ENCODE measurements at places on chromosomes 2 and 18.
A peak's percentile ranks its signal among the peaks of the same experiment; 100 is the strongest.

DNA sequence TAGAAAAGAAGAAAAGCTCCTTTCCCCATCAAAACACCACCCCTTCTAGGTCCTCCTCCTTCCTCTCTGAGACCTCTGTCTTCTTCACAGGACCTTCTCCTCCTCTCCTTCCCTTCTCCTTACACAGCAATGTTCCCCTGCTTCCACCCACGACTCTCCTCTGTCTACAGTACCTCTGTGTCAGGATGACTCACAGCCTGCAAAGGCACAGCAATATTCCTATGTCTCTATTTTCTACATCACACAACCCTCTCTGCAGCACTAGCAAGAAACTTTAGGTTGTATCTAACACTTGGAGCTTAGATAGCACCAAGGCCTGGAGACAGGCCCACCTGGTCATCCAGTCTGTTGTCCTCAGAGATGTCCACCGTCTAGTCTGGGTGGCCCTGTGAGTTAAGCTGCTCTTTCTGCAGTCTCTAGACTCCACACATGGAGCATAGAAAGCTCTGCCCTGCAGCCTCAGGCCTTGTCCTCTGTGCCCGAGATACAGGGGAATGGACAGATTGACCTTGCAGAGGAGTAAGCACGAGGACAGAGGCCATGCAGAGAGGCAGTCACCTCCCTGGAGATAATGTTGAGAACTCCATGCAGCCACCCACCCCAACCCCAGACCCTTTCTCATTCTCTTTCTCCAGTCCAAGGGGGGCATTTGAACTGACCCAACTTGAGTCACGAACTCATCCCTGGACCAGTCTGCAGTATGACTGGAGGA, 212.0 kb downstream of the TNS1 start:
- DNase-seq: no peak

DNA sequence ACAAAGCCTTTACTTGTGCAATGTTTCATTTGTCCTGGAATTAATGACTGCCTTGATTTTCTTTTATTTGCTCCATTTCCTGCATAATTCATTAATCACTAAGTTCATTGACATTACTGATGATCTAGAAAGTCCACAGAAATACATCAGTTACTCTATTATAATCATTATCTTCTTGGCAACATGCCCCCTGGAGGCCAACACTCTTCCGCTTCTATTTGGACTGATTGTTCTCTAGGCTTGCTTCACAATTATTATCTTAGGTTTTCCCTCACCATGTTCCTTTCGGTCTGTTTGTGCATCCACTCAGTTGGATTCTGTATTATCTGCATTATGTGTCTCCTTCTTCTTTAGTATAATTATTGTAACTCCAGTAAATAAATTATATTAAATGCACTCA, 461.0 kb upstream of the CDH2 start:
- DNase-seq: no peak

GRCh38 chr18:38796762-38797161, 1231.2 kb upstream of the CELF4 start:
- DNase-seq: no peak

DNA sequence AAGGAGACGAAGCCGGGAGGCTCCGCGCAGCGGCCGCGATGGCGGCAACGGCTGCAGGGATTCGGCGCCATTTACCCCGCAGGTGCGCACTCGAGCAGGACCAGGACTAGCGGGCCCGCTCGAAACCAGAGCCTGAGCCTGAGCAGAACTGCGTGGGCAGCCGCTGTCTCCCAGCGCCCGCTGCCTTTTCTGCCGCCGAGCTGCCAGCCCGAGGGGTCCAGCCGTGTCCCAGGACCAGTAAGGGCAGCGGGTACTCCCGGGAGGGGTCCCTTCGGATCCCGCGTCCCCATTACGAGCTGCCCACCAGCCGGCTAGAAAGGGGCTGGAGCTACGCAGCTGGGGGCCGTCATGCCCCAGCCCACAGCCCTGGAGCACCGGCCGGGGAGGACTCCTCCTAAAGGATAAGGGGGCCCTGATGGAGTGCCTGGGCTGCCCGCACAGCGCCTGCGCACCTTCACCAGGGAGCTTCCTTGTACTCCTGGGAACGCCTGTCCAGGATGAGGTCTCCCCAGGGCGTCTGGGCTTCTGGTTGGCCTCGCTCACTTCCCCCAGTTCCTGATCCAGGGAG, 9.9 kb downstream of the ALPP start:
- no peak for DNase-seq

DNA sequence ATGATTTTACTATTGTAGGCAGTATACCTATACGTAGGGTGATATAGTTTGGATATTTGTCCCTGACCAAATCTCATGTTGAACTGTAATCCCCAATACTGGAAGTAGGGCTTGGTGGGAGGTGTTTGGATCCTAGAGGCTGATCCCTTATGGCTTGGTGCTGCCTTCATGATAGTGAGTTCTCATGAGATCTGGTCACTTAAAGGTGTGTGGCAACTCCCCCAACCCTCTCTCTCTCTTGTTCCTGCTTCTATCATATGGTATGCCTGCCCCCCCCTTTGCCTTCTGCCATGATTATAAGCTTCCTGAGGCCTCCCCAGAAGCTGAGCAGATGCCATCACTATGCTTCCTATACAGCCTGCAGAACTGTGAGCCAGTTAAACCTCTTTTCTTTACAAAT, 1.7 kb upstream of the SERPINB10 start:
- no peak for DNase-seq

DNA sequence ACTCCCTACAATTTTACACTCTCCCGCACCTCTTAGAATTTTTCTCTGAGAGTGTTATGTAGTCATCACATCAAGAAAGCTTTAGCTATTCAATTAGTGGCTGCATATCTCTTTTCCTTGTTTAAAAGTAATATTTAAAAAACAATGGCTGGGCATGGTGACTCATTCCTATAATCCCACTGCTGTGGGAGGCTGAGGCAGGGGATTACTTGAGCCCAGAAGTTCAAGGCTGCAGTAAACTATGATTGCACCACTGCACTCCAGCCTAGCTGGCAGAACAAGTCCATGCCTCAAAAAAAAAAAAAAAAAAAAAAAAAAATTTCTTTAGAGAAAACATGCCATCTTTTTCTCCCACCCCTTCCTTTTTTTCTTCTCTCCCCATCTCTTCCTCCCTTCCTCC, 44.3 kb downstream of the AQP4 start:
- no peak for DNase-seq

GRCh38 chr2:70596739-70597138, 43.1 kb upstream of the TGFA start:
- DNase-seq: peak; percentile 88

DNA sequence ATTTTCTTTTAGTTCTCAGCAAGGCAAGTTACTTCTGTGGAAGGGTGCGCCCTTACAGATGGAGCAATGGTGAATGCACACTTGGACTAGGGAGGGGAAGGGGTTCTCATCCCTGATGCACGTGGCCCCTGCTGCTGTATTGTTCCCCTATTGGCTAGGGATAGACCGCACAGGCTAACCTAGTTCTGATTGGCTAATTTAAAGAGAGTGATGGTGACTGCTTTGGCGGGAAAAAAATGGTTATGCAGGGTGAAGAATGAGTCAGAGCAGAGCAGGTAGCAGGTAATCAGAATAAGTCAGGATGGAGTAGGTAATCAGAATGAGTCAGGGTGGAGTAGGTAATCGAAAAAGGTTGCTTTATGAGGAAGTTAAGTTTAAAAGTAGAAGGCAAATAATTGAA, 171.5 kb downstream of the MTCL1 start:
- no peak for DNase-seq

DNA sequence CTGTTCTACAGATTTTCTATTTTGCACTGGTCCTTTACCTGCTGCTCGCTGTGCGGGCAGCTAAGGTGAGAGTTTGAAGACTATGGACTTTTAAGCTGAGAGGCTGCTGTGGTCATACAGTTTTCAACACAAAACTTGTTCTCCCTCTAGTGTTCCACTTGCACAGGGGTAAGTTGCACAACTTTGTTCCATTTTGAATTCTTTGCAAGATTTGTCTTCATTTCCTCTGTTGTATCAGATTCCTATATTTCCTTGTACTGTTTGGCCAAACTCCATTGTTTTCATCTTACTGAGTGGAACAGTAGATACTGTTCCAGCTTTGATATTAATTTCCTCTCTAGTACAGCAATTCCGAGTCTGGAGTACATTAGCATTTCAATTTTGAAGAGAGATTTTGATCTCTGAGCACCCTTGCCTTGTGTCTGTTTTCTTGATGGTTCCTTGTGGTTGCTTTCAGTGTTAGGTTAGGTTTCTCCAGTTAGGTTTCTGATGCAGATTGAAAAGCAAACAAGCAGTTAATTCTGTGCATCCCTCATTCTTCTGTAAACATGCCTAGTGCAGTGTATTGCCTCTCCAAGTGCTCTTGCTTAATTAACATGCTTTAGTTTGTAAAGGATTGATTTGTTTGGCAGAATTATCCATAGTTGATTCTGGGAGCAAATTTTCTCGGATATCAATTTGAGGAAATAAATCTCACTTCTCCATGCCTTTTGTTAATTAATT, 188.8 kb downstream of the PTPRM start:
- no peak for DNase-seq

DNA sequence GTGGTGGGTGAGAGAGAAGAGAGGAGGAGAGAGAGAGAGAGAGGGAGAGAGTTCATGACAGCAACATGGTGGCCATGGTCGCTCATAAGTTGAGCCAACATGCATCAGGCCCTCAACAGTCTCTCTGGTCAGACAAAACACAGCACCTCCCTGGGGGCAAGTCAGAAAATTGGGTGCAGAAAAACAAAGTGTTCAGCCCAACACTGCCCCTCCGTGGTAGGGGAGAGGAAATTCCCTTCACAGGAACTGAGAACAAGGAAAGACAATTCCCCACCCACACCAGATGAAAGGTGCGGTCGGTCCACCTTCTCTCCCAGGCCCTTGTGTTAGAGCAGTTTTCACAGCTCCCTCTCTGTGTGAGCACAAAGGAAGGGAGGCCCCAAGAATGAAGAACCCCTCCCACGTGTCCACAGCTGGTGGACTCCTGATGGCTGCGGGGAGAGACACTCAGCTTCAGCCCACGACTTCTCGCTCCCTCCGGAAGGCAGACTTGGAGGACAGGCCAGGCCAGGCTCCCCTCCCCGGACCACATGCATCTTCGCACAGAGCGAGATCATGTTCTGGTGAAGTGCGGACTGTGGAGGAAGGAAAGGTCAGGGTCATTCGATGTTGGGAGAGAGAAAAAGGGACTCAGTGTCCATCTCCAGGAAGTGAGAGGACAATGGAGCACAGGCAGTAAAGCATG, 181.7 kb downstream of the ANAPC1 start:
- no peak for DNase-seq

DNA sequence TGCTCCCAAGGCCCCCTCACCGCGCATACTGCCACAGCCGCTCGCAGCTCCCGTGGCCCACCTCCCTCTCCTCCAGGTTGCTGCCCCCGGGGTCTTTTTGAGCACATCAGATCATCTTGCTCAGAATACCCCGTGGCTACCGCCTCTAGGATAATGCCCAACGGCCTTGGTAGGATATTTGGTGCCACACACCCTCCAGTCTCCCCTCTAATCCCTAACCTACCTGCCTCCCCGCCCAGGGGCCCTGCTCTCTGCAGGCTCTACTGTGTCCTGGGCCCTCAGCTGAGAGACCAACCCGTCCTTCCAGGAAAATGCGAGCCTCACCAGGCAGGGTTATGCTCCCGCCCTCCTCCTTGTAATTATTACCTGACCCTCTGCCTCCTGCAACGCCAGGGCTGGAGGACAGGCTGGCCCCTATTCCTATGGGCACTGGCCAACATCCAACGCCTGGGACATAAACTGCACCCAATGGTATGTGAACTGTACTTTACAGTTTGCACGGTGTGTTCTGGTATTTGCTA, 1.5 kb upstream of the MTCL1 start:
- DNase-seq: no peak

DNA sequence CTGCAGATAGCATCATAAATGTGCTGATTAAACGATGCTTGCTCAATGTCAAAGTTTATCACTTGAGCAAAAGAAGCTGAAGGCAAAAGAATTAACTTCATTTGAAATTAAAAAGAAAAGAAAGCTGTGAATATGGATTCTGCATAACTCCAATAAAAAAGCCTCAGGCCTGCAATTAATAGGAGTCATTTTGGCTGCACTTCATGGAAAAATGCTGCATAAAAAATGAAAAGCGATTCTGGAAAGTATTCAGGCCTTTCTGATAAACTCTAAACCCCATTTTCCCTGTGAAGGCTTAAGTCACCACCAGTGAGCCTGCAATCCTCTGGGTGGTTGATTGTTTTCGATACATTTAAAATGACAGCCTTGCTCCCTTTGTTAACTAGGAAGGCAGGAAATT, 1793.4 kb downstream of the SUCLG1 start:
- no peak for DNase-seq

Measured in DMS79 (cell line).